ENCODE measurements at places on chromosomes 16 and 17.

DNA sequence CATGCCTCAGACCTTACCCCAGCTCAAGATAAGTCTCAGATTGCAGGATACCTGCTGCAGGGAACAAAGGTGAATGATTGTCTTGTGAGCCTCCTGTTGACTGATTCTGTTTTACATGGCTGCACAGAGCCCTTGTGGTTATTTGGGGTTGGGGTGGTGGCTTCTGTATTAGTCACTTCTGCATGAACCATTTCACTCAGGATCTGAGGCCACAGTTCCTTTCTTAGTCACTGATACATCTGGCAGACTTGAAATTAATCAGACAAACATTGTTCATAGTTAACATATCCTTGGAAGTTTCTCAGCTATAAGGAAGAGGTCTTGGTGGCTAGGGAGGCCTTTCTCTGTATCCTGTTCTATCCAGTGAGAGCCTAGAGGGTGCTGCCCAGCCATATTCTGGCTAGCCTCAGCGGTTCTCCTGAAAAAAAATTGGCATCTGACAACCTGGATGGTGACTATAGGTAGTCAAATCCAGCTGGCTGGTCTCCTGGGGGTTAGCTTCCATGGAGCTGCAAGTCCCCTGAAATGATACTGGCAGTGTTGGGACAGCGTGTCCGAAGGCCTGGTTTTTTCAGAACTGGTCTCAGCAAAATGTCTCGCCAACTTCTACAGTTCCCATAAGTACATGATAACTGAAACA, 8.4 kb upstream of the PLK1 start:
- peak; percentile 97 for DNase-seq

DNA sequence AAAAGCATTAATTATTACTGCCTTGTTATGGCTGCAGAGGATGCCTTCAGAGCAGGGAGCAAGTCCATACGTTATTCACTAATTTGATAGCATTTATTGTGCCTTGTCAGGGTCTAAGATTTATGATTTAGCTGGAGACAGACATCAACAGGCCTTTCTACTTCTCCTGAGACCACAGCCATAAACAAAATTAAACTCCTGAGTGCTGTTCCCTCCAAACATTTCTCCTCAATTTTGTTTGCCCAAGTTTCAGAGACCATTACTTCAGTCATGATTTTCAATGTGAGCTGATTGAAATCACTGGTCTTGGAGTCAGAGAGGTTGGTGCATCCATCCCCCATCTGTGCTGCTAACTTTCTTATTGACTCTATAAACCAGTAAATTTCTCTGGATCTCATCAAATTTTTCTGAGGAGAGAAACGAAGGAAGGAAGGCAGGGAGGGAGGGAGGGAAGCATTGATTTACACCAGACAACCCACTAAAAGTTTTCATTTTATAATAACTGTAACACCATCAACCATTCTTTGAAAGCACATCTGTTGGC, 423.6 kb upstream of the CDH11 start:
- DNase-seq: no peak

DNA sequence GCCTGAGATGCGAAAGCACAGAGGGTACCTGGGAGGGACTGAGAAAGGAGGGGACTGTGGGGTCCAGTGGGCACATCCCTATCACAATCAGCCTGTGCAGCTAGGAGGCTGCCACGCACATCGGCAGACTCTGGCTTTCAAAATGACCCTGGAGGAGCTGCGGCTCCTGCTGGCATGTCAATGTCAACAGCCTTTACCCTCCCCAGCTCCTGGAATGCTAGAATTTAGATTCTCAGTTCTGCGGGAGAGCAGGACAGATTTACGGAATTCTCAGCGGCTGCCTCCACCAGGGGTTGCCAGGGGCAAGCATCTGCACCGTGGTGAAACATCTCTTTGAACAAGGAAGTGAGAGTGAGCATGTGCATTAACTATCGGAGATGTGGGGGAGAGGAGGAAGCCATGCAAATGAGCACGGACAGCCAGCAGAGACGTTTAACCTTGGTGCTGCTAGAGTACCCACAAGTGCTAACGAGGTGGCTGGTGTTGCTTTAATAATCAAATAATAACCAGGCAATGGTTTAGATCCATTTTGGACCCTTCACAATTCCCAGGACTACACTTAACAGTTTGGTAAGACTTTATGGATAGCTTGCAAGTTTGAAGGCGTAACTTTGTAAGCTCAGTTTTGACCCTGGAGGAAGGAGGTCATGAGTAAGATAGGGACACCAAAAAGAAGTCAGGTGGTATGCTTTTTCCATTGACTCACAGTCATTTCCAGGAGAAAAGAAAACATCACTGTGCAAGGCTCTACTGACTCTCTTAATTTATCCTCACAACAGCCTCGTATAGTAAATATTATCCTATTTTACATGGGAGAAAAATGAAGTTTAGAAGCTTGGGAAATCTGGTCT, 54.1 kb downstream of the XYLT1 start:
- DNase-seq: peak; percentile 27

DNA sequence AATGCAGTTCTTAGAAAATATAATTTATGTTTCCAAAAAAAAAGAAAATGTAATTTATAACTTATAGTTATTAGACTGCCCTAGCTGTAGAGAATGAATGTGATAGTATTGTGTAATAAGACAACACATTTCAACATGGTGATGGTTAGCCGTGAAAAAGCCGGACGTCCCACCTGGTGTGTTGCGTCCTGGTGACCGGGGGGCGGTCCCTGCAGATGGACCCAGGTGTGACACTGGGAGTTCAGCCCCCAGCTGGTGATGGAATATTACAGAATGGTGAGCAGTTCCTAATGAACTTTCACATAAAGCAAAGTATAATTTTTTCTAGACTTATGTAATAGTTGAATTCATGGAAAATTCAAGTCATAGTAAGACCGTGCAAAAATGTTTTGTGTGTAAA, 132.8 kb downstream of the LAT start:
- no peak for DNase-seq

DNA sequence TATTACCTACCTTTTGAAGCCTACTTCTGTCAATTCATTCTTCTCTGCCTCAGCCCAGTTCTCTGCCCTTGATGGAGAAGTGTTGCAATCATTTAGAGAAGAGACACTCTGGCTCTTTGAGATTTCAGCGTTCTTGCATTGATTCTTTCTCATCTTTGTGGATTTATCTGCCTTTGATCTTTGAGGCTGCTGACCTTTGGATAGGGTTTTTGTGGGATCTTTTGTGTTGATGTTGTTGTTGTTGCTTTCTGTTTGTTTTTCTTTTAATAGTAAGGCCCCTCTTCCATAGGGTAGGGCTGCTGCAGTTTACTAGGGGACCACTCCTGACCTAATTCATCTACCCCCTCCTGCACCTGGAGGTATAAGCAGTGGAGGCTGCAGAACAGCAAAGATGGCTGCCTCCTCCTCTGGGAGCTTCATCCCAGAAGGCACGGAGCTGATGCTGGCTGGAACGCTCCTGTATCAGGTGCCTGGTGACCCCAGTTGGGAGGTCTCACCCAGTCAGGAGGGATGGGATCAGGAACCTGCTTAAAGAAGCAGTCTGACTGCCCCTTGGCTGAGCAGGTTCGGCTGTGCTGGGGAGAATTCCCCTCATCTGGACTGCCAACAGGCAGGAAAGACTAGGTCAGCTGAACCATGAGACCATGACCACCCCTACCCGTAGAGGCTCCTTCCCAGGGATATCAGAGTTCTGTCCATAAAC, 28.0 kb downstream of the NFATC3 start:
- DNase-seq: no peak

DNA sequence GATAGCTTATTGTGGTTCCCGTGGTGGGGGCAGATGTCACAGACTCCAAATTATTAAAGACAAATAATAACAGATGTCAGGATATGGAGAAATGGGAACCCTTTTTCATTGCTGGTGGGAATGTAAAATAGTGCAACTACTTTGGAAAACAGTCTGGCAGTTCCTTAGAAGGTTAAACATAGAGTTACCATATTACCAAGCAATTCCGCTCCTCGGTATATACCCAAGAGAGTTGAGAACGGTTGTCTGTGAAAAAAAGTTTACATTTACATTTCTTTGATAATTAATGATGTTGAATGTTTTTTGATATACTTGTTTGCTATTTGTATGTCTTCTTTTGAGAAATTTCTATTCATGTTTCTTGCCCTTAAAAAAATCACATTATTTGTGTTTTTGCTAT, 41.2 kb downstream of the OR1D5 start:
- no peak for DNase-seq

- peak; percentile 95 for DNase-seq
Observed at GRCh38 chr17:82267575-82268379, 5.7 kb downstream of the CSNK1D start.

DNA sequence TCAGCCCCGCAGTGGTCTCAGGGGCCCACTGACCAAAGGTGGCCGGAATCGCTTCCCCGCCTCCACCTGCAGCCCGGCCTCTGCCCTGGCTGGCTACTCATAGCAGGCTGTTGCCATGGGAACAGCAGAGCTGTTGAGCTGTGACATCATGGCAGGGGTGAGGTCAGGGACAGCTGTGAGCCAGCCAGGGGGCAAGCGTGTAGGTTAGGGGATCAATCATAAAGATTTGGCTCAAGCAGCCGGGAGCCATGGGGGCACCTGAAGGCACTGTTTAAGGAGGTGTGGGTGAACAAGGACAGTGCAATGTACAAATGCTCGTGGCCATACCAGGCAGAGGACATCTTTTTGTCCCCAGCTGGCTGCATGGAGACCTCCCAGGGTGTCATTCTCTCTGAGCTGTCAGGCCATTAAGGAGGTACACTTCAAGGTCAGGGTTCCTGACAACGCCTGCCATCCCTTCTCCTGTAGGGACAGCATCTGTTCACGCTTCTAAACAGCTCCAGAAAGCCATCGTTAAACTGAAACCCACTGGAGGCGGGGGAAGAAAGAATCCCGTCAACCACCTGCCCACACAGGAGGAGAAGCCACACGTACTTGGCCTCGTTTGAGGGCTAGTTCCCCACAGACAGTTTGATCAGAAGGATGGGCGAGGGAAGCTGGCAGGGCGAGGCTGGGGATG, at the start of gene CEP295NL:
Gene CEP295NL (minus strand): TSS at position 101 of the 679 bp plus-strand sequence. CDS start 1,373 bp downstream, outside the sequence.
- peak; percentile 86 for DNase-seq

GRCh38 chr17:49676276-49676868, 1.5 kb downstream of the SPOP start:
- peak; percentile 56 for DNase-seq

DNA sequence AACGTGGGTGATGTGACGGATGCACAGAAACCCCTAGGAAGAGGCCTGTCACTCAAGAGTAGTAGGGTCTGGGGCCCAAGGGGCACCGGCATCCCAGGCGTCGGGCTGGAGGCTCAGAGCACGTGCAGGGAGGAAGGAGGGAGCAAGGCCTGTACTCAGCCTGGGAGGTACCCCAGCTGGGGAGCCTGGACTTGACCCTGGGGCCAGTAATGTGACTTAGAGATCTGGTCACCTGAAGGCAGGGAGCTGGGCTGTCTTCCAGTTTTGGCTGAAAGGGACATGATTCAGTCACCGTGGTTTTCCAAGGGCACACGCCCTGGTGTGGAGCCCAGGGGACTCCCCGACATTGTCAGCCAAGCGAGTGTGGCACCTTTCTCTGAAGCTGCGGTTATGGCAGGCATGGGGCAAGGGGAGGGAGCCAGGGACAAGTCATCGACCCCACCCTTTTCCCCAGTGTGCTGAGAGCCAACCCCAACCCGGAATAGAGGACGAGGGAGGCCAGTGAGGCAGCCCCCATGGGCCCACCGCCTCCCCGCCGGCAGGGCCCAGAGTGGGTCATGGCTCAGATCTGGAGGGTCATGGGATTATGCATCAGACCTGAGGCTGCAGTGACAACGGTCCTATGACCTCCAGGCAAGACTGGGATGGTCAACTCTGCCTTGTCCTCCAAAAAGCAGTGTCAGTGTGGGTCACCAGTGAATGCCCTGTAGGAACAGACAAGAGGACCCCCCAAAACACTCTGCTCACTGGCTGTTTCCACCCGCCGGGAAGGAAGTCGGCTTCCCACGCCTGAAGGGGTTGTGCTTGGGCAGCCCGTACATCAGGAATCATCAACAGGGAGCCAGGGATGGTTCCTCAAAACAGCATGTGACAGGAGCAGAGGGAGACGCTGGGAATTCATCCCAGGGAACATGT, 41.9 kb downstream of the MEAK7 start:
- peak; percentile 11 for DNase-seq

DNA sequence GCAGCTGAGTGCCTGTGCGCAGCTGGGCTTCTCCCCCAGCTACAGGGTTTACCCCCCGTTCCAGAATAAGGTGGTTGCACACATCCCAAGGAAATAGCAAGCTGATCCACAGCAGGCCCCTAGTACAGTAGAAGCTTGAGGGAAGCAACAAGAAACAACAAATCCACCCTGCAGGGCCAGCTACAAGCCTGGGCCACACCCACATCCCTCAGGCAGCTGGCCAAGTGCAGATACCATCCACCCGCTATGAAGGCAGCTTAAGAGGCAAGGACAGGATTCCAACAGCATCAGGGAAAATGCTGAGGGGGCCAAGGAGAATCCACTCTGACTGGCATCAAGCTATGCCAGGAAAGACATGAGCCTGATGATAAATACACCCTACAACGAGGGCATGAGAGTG, 66.9 kb upstream of the RCVRN start:
- DNase-seq: no peak

DNA sequence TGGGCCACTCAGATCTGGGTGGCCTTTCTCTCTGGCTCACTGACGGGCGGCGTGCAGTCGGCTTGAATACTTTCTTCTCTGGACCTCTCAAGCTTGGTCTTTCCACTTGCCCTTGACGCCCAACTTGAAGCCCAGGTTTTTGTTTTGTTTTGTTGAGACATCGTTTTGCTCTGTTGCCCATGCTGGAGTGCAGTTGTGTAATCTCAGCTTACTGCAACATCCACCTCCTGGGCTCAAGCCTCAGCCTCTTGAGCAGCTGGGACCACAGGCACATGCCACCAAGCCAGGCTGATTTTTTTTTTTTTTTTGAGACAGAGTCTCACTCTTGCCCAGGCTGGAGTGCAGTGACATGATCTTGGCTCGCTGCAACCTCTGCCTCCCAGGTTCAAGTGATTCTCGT, 22.7 kb upstream of the KIF19 start:
- no peak for DNase-seq

DNA sequence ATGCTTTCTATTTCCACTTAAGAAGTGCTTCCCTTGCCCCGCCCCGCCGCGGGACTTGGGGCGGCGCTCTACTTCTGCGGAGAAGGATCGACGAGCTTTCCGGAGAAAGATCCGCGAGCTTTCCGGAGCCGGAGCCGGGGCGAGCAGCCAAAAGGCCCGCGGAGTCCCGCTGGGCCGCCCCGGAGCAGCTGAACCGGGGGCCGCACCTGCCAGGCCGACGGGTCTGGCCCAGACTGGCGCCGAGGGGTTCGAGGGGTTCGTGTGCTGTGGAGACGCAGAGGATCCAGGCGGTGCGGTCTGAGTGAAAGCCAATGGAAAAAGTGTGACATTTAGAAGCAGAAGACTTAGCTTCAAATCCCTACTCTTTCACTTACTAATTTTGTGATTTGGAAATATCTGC, 50.8 kb downstream of the TBC1D26 start:
- peak; percentile 13 for DNase-seq
